ENCODE measurements at places on chromosomes 2 and 18. TPM values are rescaled to one million over a fixed set of nuclear protein-coding genes. Genes with fewer than 3 reads are reported as not detected.

Gene PRSS56
- total RNA-seq, result 0.18 TPM

Gene ST8SIA5
- 9.4 TPM for total RNA-seq

DNA sequence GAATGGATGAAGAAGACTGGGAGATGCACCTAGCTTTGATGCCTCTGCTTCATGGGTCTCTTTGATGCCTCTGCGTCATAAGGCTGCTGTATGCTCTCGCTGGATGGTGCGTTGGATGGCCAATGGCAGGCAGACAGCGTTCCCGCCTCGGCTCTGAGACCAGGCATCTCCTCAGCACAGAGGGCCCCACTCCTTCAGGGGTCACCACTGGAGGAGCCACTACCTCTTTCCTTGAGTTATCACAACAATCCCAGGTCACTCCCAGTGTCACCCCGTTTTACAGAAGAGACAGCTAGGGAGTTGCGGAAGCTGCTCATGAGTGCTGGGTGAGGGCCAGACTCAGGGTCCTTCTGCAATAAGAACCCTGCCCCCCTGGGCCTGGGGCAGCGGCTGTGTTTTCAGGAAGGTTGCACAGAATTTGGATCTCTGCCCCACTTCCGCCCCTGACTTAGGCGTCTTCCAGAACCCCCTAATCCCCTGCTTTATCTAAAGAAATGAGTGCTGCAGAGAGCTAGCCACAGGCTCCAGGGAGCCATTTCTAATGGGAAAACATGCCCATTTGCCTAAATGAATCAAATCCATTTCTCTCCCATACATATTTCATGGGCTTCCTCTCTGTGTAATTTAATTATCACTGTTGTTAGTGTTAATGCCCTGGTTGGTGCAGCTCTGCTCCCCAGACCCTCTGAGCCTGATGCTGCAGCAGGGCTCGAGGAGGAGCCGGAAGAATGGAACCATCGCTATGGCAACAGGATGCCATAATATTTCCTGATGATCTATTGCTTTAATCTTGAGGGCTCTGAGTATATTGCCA lies 131.8 kb upstream of the HS6ST1 start:
- no peak for DNase-seq

GRCh38 chr2:70891572-70892357 lies 43.9 kb upstream of the ATP6V1B1 start:
- DNase-seq, result no peak

DNA sequence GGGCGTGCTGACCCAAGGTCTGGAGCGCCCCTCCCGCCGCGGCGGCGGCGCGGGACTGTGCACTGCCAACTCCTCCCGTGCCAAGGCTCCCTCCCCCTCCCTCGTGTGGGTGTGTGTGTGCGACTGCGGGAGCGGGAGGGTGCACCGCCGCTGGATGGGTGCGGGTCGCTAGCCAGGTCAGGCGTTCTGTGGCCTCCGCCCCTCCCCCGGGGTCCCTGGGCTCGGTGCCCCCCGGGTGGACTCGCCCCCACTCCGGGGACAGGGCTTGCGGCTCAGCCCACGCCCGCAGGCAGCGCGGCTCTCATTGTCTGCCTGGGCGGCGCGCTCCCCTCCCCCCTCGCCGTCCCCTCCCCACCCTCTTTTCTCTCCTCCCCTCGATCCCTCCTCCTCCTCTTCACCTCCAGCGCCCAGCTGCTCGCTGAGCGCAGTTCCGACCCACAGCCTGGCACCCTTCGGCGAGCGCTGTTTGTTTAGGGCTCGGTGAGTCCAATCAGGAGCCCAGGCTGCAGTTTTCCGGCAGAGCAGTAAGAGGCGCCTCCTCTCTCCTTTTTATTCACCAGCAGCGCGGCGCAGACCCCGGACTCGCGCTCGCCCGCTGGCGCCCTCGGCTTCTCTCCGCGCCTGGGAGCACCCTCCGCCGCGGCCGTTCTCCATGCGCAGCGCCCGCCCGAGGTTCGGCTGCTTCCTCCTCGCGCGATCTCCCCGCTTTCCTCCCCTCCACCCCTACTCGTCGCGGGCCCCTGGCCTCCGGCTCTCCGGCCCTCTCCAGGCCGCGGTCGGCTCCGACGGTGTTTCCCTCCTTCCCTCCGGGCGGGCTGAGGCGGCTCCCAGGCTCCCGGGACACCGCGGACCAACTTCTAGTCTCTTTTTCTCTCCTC lies at the start of gene GATA6:
GATA6 (plus strand) TSS at position 579 of the 878 bp plus-strand sequence. CDS start 1,556 bp downstream, outside the sequence.
- DNase-seq, result no peak

DNA sequence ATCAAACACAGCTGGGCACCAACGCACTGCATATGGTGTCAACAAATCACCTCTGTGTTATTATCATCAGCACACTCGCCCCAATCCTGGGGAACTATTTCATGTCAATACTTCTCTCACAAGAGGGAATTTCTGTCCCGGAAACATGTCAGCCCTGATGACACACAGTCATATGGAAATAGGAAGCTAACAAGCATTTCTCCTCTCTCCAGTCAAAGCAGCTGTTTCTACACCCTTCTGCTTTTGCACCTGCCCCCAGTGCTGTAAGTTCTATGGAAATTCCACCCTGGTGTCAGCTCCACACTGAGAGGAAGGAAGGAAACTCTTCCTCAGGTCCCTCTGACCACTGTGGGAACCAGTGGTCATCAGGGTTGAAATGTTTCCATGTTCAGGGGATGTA lies 447.6 kb upstream of the ID2 start:
- no peak for DNase-seq

Measured in cerebellum (tissue), 4 donors.